ENCODE measurements at places on chromosomes 2 and 18.

GRCh38 chr2:109719871-109720270 lies 74.2 kb upstream of the RGPD5 start:
- no peak for DNase-seq

DNA sequence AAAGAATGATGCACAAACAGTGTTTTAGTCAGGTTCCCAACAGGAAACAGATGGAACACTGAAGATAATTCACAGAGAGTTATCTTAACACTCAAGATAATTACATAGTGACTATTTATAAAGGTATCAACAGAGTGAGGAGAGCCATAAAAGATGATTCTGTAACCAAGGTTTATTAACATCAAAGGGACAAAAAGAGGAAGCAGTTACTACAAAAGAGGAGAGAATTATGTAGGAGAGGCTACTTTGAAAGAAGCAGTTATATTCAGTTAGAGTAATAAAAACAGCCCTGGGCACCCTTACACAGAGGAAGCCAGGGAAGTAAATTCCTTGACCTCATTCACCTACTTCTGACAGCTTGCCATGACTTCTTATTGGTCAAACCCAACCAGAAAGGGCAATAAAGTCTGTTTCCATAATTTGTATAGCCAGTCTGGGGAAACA lies 326.5 kb upstream of the SLC39A10 start:
- DNase-seq: no peak

DNA sequence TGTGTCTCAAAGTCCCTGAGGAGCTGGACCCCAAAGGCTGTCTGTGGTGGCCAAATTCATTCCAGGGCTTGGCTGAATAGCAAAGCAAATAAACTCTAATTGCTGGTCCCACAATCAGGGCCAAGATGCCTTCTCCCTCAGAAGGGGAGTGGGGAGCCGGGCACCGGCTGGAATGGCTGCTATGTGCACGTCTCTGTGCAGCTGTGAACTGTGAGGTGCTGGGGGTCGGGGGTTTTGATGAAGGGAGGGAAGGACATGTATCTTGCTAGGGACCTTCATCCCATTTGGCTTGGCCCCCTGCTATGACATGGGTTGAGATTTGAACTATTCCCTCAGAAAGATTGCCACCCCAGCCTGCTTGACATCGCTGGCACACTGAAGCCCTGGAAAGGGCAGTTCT lies 60.4 kb downstream of the CIB4 start:
- no peak for DNase-seq

DNA sequence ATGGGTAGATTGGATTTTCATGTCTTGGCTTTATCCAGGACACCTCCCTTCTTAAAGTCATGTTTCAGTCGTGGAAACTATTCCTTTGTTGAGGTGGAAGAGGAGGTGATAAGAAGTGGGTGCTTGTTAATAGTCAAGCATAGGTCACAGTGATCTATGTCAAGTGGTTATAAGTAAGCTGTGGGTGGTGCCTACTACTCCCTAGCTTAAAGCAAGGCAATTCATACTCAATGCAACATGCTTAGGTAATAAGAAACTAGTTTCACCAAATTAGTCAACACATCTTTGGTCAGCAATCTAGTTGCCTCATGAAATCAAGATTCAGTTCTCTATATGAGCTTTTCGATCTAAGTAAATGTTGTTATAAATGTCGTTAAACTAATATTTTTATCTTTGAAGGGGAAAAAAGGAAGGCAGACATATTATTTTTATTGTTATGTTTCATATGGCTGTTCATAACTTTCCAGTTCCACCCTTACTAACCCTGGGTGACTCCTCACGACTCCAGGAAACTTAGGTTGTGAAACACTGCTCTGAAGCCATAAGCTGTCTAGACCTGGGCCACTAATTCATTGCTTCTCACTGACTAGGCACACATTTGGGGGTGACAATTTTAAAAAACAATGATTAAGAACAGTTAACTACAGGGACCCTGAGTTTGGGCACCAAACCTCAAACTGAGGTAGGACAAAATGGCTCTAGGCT lies 5.8 kb upstream of the ABCB11 start:
- no peak for DNase-seq

- DNase-seq: no peak
These were observed 22.8 kb downstream of the GLI2 start for GRCh38 chr2:120758181-120759144.

- DNase-seq: peak; percentile 73
These were observed 24.6 kb upstream of the KCMF1 start for GRCh38 chr2:84946204-84947009.

GRCh38 chr2:128271597-128271910 lies 47.1 kb downstream of the HS6ST1 start:
- no peak for DNase-seq

GRCh38 chr2:190462611-190463010 lies 54.5 kb downstream of the MFSD6 start:
- DNase-seq: no peak

DNA sequence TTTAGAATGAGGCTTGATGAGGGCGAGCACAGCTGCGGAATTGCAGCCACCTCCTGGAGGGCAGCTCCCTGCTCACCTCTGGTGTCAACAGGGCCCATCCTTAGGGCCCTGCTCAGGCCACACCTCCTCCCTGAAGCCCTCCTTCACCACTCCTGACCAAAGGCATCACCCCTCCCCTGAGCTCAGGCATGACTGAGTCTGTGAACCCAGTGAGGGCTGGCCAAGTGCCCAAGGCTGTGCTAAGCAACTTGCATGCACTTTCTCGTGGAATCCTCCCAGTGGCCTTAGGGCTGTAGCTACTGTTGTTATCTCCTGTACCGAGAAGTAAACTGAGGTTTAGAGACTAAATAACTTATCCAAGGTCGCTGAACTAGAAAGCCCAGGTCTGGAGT lies 101.7 kb downstream of the KLHL29 start:
- DNase-seq: no peak

DNA sequence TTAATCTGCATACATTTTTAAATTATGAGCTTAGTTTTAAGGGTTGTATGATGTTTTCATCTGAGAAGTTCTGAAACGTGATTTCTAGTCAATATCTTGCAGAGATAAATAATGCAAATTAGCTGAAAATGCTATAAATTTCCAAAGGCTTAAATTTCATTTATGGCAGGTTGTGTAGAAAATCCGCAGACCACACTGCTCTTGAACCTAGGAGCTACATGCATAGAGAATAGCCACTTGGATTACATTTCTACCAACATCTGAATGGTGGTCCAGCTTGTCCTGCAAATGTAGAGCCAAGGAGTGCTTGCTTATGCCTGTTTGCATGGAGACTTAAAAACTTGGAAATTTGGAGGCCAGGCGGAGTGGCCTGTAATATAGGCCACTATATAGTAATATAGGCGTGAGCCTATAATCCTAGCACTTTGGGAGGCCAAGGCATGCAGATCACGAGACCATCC lies 6.8 kb downstream of the MAT2A start:
- no peak for DNase-seq

- DNase-seq: no peak
These were observed 67.3 kb downstream of the ACKR3 start for GRCh38 chr2:236636714-236637470.

- no peak for DNase-seq
These were observed 99.3 kb upstream of the GPR45 start for GRCh38 chr2:105142239-105142638.

DNA sequence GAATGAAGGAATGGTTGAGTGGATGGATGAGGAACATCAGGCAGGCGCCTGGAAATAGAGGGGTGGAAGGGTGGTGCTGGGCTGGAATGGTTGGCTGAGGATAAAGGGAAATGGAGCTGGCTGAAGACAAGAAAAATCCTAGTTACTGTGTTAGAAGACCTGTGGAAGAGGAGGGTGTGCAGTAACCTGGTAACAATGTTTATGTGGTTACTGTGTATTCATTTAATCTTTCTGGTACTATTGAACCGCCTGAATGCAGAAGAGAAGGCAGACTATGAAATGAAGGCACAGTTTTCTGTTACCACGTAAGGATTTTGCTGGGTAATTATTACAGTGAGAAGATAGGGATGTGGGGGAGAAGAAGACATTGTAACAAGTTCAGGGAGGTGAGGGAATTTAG lies 110.3 kb upstream of the MGAT5 start:
- DNase-seq: no peak

- no peak for DNase-seq
These were observed 20.8 kb downstream of the RASGRP3 start for GRCh38 chr2:33497221-33497650.

- DNase-seq: no peak
These were observed 704 bp downstream of the ANKRD53 start for GRCh38 chr2:70979180-70979488.

DNA sequence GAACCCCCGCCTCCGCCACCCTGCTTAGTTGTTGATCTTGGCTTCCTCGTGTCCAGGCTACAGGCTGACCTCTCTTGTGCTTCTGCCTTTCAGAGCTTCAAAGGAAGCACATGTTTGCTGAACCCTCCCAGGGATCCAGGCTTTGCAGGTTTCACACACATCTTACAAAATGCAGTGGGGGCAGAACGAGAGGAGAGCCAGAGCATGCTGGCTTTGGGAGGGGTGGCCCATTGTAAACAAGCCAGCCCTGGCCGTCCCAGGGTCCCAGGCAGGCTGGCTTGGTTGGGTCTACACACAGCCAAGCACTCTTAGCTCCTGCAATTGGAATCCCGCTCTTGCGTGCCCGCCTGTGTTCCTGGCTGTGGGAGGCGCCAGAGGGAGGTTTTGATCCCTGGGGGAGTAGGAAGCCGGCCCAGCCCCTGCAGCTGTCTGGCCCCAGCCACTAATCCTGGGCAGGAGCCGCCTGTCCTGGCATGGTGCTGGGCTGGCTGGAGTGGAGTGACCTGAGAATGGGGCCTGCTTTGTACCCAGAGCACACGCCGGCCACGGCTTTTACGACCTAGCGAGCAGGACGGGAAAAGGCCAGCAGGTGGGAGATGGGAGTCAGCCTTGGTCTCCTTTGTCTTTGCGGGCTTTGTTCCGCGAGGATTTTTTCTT lies 53.9 kb downstream of the SH3BP4 start:
- DNase-seq: no peak

DNA sequence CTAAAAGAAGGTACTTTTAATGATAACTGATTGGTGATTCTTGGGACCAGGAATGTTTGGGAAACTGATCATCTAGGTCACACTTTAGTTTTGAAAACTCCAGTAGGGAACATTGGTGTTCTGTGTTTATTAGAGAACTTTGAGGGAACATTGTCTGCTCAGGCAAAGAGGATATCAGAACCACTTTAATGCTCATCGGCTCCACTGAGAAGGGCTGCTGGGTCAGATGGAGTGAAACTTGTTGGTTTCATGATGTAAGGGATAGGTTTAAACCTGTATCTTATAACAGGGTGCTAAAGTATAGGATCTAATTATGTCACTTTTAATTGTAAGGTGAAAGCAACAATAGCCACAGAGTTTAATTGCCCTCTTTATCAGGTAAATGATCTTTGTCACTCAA lies 14.2 kb upstream of the POLI start:
- DNase-seq: no peak

DNA sequence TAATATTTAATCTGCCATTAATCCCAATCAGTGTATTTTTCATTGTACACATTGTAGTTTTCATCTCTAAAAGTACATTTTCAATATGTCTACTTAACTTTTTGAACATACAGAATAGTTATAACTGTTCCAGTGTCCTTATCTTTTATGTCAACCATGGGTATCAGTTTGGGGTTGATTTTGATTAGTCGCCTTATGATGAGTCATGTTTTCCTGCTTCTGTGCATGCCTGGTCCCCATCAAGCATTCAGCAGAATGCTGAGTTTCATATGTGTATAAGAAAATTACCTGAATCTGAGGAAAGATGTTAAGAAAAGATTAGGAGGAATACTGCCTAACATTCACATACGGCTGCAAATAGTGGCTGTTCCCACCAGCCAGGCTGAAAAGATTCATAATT lies 17.7 kb downstream of the SPDYA start:
- no peak for DNase-seq

- no peak for DNase-seq
These were observed 12.5 kb downstream of the HDLBP start for GRCh38 chr2:241302759-241303651.

GRCh38 chr18:25825979-25826776 lies 264.2 kb downstream of the SS18 start:
- DNase-seq: no peak

DNA sequence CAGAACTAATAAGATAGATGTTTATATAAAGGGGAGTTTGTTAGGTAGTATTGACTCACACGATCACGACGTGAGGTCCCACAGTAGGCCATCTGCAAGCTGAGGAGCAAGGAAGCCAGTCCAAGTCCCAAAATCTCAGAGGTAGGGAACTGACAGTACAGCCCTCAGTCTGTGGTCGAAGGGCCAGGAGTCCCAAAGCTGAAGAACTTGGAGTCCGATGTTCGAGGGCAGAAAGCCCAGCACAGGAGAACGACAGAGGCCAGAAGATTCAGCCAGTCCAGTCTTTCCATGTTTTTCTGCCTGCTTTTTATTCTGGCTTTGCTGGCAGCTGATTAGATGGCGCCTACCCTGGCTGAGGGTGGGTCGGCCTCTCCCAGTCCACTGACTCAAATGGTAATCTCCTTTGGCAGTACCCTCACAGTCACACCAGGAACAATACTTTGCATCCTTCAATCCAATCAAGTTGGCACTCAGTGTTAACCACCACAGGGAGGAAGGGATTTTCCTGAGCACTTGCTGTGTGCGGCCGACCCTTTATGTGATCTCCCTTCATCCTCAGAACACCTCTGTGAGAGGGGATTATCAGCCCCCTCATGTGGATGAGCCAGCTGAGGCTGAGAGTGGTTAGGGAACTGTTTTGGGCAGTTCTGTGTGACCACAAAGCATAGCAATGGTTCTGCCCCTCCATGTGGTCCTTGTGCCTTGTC lies 78.3 kb downstream of the RNF144A start:
- DNase-seq: no peak

GRCh38 chr2:44290261-44290660 lies 15.0 kb downstream of the SLC3A1 start:
- no peak for DNase-seq

- no peak for DNase-seq
These were observed 239.5 kb downstream of the WDR7 start for GRCh38 chr18:56890632-56891031.

GRCh38 chr2:118130385-118130784 lies 42.1 kb downstream of the INSIG2 start:
- no peak for DNase-seq

- DNase-seq: no peak
These were observed 82.0 kb upstream of the NEDD4L start for GRCh38 chr18:57961876-57962505.

- DNase-seq: no peak
These were observed 536.9 kb downstream of the TMX3 start for GRCh38 chr18:68177807-68178702.

- no peak for DNase-seq
These were observed 229.5 kb downstream of the ATAD2B start for GRCh38 chr2:23697256-23698075.

DNA sequence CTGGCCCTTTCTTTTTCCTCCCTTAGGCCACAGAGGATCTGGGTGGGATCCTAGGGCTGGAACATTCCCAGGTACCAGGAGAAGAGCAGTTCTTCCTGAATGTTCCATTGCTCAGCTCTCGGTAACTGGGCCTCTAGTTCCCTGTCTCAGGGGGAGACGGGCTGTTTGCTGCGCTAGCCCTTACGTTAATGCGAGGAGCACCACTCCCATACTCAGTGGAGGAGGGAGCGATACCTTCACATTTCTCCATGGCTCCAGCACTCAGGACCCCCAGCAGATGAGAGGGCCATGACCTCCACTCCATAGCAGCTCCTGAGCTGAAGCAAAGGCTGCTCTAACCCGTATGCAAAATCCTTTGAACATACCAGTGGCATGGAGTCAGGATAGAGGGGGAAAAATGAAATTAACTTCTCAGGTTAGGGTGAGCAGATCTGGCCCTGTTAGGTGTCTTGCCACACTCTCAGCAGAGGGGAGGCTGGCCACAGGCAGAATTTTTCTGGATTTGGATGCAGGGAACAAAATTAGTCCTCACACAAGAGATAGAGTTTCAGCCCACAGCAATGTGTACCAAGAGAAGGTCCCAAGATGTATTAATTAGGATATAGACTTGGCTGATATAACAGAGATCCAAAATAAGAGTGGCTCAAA lies 206.7 kb downstream of the ZFP36L2 start:
- DNase-seq: no peak
